ENCODE measurements at places on chromosomes 7 and 10. TPM values are rescaled to one million over a fixed set of nuclear protein-coding genes. Genes with fewer than 3 reads are reported as not detected.

Gene OR6V1
- total RNA-seq, result not detected

Gene DLX6
- total RNA-seq, result 0.62 TPM

Gene KCP
- total RNA-seq, result 0.16 TPM

Gene ZNF736
- 63.8 TPM for total RNA-seq

Gene ELAPOR2
- 41.8 TPM for total RNA-seq

Gene KIAA1549
- total RNA-seq, result 28.4 TPM

Gene PARD3
- 20.6 TPM for total RNA-seq

Gene PLCE1
- total RNA-seq, result 10.1 TPM

Gene PDIA4
- total RNA-seq, result 69.6 TPM

Gene C10orf53
- not detected for total RNA-seq

Gene TAS2R5
- 3.4 TPM for total RNA-seq

Gene SRRM3
- total RNA-seq, result 6.7 TPM

Gene TMEM120A
- 19.8 TPM for total RNA-seq

Gene AGR3
- not detected for total RNA-seq

Gene NKX6-2
- total RNA-seq, result not detected

Gene HOGA1
- total RNA-seq, result 0.62 TPM

Gene HTR5A
- total RNA-seq, result 0.62 TPM

DNA sequence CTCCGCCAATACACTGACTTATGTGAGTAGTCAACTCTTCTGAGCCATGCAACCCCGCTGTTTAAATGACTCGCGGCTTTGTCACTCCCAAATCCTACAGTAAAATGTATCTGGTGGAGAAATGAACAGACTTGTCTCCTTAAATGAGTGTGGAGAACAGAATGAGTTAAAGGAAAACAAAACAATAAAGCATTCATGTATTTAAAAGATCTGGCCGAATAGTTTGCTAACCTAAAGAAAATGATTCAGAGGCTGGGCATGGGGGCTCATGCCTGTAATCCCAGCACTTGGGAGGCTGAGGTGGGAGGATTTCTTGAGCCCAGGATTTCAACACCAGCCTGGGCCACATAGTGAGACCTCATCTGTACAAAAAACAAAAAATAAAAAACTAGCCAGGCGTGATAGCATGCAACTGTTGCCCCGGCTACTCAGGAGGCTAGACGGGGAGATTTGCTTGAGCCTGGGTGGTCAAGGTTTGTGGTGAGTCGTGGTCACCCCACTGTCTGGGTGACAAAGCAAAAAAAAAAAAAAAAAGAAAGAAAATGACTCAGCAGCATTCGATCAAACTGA lies 86.5 kb upstream of the PFKP start:
- DNase-seq, result no peak

DNA sequence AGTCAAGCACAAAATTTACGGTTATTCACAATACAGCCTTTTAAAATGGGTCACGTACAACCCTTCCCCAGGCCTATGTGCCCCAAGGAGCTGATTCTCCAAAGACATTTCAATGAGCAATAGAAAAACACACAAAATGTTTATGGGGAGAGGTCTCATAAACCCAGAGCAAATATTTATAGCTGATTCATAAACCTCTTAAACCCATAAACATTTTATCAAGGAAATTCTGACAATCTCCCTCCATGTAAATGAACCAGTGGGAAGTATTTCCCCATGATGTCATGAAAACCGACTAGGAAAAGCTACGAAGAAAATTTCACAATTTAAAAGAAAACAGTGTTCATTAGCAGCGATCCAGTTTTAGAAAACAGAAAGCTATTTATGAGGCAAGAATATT lies 36.0 kb downstream of the SFMBT2 start:
- no peak for DNase-seq

DNA sequence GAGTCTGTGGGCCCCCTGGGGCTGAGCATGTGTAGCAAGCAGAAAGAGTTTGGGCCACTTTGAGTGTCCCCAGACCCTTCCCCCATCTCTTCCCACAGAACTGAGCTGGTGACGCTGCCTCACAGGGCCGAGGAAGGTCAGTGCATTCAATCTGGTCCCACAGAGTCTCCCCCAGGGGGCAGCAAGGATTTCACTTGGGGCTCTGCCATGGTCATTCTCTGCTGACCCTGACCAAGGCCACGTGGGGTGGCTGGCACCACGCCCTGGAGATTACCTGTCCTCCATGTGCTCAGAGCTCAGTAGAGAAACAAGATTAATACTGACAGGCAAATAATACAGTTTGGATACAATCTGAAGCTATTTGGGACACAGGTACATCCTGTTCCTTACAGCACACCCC lies 30.2 kb downstream of the ADRA2A start:
- no peak for DNase-seq

- DNase-seq, result no peak
Measured at GRCh38 chr7:7647495-7648036, 7.0 kb downstream of the UMAD1 start.

DNA sequence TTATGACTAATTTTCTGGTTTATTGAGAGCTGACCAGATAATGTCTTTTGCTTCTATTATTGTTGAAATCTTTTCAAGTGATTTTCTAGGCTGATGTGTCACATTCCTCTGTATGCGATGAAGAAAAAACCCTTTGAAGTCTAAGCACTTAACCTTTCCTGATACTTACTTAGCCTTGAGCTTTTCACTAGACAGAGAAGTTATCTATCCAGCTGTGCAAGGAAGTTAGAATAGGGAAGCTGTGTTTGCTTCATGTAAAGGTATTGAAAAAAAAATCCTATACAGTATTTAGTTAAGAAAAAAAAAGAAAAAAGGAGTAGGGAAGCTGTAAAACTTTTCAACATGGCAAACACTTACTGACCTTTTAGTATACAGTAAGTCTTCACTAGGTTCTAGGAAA lies 117.6 kb upstream of the DNAJB12 start:
- DNase-seq, result no peak

DNA sequence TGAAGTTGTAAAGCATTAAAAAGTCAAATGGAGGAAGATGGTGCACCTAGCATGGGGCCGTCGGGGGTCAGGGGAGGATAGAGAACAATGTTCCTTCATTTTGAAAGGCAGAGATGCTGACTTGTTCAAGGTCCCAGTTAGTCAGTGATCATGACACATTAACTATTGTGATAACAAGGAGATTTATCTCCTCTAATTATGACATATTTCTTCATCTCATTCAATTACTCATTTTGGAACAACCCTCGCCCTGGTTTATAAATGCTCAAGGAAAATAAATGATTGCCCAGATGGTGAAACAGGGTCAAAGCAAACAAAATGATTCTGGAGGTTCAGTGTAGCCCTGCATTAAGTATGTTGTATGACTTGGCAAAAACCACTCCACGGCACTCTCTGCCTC lies 106.2 kb downstream of the ITIH5 start:
- DNase-seq, result no peak

DNA sequence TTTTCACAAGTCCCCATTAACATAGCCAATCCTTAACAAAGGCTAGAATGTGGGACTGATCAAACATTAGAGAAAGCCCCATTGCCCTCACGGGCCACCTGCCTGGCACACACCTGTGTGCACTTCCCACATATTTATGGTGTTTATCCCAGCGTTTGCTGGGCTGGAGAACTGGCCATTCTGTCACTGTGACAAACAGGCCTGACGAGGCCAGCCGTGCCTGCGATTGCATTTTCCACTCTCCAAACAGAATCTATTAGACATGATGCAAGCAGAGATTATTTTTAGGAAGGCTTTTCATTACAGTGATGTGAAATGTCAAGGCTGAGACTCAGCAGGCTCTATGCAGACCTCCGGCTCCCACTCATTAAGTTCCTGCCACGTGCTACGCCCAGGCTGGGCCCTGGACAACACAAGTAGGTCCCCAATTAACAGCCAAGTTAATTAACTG lies 20.4 kb downstream of the PTPRN2 start:
- DNase-seq, result no peak

DNA sequence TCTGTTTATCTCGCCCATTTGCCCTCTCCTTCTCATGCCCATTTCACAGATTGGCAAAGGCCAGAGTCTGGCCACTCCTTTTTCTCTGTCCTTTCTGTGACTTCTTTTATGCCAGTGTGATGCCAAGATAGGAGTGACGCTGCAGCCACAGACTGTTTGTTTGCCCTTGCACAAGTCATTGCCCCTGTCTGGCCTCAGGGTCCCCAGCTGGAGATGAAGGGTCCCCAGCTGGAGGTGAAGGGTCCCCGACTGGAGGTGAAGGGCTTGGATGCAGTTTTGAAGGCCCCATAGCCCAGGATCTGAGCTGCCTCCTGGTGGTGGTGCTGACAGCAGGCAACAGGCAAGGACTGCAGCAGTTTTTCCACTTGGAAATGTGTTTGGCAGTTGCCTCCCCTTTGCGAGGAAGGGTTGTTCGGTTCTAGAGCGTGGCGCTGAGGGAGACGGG lies 50.8 kb upstream of the SLC29A3 start:
- no peak for DNase-seq

GRCh38 chr10:45532480-45532879 lies 140.1 kb downstream of the ZFAND4 start:
- no peak for DNase-seq

GRCh38 chr10:125641398-125641797 lies 41.6 kb downstream of the TEX36 start:
- no peak for DNase-seq

DNA sequence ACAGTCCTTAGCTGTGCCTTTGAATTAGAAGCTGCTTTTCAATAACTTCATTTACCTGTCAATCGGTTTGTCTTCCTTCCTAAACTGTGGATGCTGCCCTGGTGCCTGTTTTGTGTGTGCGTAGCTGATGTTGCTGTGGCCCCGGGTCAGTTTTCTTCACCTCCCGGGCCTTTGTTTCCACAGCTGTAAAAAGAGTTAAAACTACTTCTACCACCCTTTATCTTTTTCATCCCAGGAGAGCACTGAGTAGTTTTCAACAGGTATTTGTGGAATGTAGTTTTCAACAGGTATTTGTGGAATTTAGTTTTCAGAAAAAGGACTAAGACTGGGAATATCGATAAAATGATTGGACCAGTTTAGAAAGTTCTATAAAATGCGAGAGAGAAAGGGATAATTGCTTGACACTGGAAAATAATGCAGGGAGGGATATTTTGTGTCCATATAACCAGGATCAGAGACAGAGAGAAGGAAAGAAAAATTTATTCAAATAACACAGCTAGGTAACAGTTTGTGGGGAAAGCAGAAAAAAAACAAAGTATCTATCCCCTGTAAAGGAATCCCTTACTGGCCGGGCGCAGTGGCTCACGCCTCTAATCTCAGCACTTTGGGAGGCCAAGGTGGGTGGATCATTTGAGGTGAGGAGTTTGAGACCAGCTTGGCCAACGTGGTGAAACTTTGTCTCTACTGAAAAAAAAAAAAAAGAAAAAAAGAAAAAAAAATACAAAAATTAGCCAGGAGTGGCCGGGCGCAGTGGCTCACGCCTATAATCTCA lies 15.9 kb upstream of the IGF2BP3 start:
- DNase-seq, result no peak

- DNase-seq, result no peak
Measured at GRCh38 chr7:130332259-130333053, 12.2 kb upstream of the CPA5 start.

GRCh38 chr10:64502936-64503335 lies 981.7 kb downstream of the REEP3 start:
- no peak for DNase-seq

DNA sequence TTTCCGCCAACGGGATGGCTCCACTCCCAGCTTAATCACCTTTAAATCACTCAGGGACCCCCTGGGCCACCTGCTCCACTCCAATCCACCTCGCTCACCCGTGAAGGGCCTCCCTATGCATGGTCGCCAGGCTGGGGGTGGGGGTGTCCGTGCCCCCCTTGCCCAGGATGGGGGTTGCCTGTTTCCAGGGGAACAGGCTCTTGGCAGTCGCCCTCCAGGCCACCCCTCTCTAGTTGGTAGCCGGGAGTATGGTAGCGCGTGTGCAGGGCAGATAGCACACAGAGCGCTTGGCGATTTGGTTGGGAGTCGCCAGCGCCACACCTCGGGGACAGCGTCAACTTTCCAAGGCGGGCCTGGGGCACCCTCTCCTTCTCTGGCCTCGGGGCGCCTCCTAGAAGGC lies 134.9 kb upstream of the ZNF92 start:
- DNase-seq, result no peak

GRCh38 chr7:82740246-82740848 lies 296.8 kb upstream of the CACNA2D1 start:
- no peak for DNase-seq

DNA sequence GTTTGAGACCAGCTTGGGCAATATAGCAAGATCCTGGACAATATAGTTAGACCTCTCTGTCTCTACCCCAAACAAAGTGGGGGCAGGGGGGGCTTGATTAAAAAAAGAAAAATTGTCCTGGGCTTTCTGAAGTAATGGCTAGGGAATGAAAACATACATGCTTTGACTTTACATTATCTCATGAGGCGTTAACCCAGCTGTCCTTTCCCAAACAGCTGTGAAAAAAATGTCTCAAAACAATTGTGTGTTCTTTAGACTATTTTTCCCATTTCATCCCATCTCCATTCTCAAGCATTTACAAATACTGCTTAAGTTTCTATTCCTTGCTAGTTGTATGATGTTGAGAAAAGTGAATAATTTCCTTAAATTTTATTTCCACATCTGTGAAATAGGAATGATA lies 27.0 kb upstream of the CDK13 start:
- DNase-seq, result no peak

DNA sequence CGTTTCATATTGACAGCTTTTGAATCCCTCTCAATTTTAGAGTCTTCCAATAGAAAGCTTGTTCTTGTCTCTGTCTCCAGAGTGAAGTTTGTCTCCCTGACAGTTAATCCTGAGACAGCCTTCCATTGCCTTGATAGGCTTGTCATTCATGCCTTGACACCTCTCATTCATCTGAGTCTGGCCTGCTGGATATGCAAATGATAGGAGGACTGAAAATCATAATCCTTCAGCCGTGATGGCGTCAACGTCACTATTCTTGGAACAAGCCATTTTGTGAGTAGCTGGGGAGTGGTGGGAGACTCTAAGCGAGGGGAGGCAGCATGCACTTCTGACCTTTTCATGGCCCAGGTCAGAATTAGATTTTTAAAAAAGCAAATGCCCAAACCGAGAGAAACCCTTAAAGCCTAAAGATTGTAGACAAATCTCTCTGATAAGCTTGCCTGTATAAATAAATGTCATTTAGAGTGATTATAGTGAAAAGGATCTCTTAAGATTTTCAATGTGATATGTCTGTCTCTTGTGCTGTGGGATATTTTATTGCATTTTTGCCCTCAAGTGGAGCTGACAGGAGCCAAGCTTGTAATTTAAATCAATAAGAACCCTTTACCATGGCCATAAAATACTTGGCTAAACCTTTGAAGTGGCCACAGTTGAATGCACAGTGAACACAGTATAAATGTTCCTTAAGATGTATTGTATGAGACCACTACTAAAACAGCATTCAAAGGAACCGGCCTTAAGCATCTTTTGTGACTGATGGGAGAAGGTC lies 148.8 kb downstream of the SNX10 start:
- no peak for DNase-seq

GRCh38 chr10:88012641-88013040 lies 149.2 kb downstream of the PTEN start:
- DNase-seq, result no peak

GRCh38 chr7:20790375-20790774 lies 3.7 kb upstream of the SP8 start:
- DNase-seq, result no peak
